Suppressor macrophage treated with lipopolysaccharide for 1 hour (primary cell): ENCODE measurements at places on chromosomes 11 and 22.

GRCh38 chr11:88357323-88358039 is 19.9 kb upstream of the CTSC start:
- DNase-seq = peak; percentile 72

DNA sequence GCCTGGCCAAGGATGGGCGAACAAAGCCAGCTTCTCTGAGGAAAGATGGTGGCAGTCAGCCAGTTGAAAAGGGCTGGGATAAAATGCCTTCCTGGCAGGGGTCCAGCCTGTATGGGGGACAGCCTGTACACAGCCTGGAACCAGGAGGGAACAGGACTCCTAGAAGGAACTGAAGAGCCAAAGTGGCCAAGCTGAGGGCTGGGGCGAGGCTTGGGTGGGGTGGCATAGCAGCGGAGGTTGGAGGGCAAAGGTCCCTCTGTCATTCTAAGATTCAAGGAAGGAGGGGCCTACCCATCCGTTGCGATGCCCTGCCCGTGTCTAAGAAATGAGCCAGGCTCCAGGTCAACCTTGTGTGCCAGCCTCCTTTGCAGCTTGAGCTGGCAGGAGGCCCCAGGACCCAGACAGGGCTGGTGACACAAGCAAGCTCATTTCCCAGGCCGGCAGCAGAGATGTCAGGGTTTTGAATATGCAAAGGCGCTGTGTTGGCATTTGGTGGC is 22.6 kb downstream of the FADD start:
- no peak for DNase-seq

GRCh38 chr11:45301537-45302246 is 15.6 kb upstream of the SYT13 start:
- DNase-seq = no peak

- no peak for DNase-seq
Observed at GRCh38 chr11:64018310-64018709, 17.4 kb upstream of the FLRT1 start.

- peak; percentile 91 for DNase-seq
Observed at GRCh38 chr11:6703247-6704063, 20.3 kb upstream of the MRPL17 start.

DNA sequence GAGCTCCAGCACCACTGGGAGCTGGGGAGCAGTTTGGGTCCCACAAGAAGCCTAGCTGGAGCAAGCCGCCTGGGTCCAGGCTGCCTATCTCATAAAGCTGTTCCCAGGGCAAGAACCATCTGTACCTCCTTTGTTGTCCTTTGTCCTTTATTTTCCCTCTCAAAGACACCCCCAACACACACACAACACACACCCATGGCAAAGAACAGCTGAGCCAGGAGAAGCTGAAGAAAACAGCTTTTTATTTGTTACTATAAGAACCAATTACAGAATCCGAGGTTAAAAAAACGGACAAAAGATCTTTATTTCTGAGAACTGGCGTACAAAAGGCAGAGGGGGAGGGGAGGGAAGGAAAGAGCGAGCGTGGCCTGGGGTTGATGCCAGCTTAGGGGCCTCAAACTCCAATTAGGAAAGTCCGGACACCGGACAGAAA is 1.7 kb upstream of the TUT1 start:
- no peak for DNase-seq

DNA sequence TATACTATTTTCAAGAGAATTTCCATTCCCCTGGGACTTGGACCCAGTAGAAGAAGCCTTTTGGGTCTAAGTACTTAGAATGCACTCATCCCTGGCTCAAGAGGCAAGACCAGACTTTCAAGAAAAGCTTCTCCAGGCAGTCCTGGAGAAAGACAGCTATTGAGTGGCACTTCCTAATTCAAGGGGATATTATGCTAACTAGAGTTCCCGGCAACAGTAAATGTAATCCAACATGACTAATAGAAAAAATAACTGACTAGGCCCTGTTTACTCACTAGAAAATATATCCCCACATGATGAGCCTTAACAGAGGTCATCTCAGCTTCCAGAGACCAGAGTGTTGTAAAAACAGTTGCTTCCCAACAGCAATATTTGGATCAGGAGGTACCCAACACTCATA is 47.2 kb upstream of the AKIP1 start:
- DNase-seq = peak; percentile 13

GRCh38 chr11:14981507-14981906 is 9.4 kb upstream of the CALCA start:
- DNase-seq = no peak

- DNase-seq = no peak
Observed at GRCh38 chr11:107747622-107748021, 35.8 kb upstream of the SLN start.

DNA sequence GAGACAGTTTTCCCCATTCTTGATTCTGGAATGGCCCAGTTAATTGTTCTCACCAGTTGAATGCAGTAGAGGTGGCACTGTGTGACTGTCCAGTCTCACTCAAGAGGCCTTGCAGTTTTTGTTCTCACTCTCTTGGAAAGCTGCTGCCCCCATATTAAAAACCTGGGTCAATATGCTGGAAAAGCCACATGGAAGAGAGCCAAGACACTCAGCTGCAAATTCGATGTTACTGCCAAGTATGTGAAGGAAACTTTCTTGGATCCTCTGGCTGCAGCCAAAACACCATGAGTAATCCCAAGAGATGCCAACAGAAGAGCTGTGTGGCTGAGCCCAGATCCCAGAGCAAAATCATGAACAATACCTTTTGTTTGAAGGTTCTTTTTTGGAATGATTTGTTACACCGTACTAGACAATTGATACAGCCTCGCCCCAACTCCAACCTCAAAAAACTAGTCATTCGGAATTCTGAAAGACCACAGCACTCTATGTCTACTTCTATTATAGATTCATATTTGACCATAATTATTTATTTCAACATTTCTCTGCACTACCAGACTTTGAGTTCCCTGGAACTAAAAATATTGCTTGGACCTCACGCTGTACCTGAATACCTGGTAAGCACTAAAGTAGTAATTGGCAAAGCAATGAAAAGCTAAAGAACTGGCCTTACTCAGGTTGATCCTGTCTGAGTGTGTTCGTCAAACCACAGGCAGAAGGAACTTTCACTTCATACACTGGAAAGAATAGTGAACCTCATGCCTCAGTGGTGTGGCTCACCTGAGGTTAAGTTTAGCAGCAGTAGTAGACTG is 378.8 kb downstream of the ETS1 start:
- no peak for DNase-seq

- DNase-seq = no peak
Observed at GRCh38 chr11:14954581-14954980, 17.6 kb downstream of the CALCA start.

- peak; percentile 90 for DNase-seq
Observed at GRCh38 chr11:10807493-10808234, 1.1 kb downstream of the EIF4G2 start.

- no peak for DNase-seq
Observed at GRCh38 chr11:110990311-110990710, 255.2 kb upstream of the POU2AF2 start.

DNA sequence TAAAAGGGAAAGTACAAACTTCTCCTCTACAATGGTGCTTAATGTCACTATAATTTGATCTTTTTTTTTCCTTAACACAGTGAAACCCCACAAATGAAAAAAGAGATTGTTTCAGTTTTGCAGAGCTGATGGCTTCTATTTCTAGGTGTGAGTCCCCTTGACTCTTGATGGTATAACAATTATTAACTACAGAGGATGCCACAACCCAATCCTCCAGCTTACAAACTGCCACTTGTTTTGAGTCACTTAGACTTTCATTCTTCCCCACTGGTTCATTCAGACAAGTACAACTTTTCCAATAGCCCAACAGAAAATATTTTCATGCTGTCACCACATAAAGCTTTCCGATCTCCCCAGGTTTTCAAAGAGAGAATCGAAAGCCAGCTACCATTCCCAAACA is 812.2 kb downstream of the LRRC4C start:
- no peak for DNase-seq

GRCh38 chr22:37991731-37992442 is 7.5 kb upstream of the SOX10 start:
- no peak for DNase-seq

DNA sequence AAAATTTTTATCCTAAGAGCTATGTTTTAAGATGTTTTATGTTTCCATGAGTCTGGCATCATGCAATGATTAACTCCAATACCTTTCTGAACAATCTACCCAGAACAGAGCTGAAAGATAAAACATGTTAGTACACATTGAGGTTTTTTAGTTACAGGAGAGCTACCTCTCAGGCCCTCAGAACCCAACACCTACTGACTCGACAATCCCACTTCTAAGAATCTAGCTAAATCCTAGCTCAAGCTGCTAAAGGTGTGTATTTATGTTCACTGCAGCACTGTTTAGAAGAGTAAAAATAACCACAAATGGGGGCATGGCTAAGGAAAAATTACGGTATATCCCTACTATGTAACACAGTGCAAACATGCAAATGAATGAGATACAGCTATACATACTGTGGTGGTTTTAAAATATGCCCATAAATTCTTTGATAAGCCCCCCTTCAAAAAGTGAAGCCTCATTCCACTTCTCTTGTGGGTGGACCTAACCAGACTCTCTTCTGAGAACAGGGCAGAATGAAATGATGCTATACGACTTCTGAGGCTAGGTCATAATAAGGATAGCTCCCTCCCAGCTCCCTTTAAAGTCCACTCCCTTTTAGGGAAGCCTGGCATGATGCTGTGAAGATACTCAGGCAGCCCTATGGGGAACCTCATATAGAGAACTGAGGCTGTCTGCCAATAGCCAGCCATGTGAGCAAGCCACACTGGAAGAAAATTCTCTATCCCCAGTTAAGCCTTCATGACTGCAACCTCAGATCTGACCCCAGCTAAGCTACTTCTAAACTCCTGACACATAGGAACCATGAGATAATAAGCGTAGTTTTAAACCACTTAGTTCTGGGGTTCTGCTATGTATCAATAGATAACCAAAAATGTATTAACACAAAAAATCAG is 29.5 kb downstream of the TMEM123 start:
- peak; percentile 57 for DNase-seq

- no peak for DNase-seq
Observed at GRCh38 chr11:130295657-130296056, 19.1 kb downstream of the ZBTB44 start.

- DNase-seq = no peak
Observed at GRCh38 chr22:44247346-44247745, 65.4 kb downstream of the SHISAL1 start.

DNA sequence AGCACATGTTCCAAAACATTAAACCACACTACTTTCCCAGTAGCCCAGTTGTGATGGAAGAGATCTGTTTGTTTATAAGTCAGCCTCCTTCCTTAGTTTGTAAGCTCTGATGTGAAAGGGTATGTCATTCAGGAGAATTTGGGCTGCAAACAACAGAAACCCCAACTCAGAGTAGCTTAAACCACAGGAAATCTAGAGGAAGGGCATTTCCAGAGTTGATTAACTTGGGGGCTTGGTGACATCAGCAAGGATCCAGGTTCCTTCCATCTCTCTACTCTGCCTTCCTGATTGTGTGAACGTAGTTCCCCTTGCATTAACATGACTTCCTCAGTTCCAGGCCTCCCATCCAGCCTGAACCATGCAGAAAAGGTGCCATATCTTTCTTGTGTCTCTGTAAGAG is 6.5 kb upstream of the FJX1 start:
- DNase-seq = peak; percentile 76

- DNase-seq = peak; percentile 93
Observed at GRCh38 chr22:28829358-28830181, 29.2 kb upstream of the XBP1 start.

DNA sequence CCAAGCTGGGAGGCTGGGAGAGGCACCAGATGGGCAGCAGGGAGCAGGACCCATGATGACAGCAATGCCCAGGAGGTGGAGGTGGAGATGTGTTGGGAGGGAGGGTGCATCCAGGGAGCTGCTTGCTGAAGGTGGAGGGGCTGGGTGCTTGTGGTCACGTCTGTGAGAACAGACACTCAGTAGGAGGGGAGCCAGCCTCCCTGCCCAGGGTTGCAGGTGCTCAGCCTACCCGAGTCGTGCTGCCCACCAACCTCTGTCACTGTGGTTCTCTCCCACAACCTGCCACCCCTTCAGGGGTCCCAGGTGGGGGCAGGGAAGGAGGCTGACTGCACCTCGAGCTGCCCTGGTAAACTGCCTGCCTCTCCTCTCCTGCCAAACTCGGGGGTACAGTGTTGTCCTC is 5.5 kb downstream of the PRDX5 start:
- DNase-seq = no peak

- peak; percentile 94 for DNase-seq
Observed at GRCh38 chr22:46754110-46754799, 8.2 kb upstream of the TBC1D22A start.

GRCh38 chr11:32396991-32397390 is 38.3 kb downstream of the WT1 start:
- DNase-seq = no peak

DNA sequence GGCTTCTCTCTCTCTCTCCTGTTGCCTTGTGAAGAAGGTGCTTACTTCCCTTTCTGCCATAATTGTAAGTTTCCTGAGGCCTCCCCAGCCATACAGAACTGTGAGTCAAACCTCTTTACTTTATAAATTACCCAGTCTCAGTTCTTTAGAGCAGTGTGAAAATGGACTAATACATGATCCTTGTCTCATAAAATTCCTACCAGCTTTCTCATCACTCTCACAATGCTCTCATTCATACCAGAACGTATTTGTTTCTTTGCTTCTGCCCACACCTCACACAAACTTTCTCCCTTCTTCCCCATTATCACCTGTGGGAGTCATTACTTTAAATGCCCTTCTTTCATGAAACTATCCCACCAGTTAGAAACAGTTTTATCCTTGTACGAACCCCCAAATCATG is 62.7 kb upstream of the ARHGAP42 start:
- no peak for DNase-seq
